Tongue (tissue), 3 donors: ENCODE measurements at places on chromosomes 6 and 20.

DNA sequence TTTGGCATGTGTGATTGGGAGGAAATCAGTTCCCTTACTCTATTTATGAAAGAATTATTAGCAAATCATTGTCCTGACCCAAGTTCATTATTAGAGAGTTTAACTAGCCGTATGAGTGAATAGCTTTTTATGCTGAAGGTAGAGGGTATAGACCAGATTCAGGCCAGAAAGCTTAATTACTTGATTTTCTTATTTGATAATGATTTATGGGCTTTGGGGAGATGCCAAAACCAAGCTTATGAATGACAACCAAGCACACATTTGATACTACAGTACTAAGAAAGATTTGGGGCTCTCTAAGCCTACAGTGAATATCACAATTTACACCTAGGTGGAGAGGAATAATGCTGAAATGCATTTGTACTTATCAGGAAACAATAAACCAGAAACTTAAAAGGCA, 193.2 kb downstream of the ARHGAP18 start:
- DNase-seq, result no peak

DNA sequence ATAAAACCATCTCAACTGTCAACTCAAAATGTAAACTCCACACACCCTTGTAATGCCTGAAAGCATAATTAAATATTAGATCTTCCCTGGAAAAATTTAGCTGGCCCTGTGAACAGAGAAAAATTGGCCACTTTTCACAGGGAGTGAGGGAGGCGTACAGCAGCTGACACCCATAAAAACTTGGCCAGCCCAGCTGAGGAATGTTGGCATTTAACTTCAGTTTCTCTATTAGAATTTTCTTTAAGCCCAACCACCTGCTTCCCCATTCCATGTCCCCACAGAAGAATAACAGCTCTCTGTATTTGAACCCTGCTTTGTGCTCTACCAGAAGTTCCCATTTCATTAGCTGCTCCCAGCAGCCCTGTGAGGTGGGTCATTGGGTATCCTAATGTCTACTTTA, 41.0 kb downstream of the PKHD1 start:
- DNase-seq, result peak; percentile 79

- peak; percentile 44 for DNase-seq
Observed at GRCh38 chr20:48129345-48129942, 344.2 kb upstream of the SULF2 start.

DNA sequence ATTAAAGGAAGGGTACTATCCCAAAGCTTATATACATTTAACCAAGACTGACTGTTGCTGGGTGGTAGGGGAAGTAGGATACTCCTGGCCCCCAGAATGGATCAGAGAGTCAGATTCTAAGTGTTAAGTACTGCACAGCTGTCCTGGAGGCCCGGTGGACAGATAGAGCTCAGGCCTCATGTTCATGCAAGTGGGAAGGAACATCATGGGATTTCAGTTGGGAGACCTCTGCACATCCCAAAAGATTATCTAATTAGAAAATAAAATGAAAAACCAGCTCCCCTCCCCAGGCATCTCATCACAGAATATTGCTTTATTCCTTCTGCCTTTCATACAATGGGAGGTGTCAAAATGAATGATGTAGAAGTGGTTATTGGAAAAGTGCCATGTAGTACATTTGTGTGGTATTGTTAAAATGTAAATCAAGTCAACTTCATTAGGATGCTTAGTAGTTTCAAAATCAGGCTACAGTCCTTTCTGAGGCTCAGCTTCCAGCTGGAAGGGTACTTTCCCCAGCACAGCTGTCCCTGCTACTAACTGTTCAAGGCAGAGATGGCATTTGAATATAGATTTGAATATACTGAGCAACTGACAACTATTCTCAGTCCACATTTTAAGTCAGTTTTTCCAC, 82.9 kb downstream of the SLC35B3 start:
- no peak for DNase-seq

GRCh38 chr6:44621846-44622245, 234.3 kb downstream of the CDC5L start:
- no peak for DNase-seq
